Right renal pelvis (tissue), 4 donors: ENCODE measurements at places on chromosomes 12 and 14. TPM values are rescaled to one million over a fixed set of nuclear protein-coding genes. Genes with fewer than 3 reads are reported as not detected.

OVCH1 gene
- 0.41 TPM for polyA plus RNA-seq

NYNRIN gene
- polyA plus RNA-seq = 48.0 TPM

DNAI7 gene
- 7.2 TPM for polyA plus RNA-seq

RD3L gene
- not detected for polyA plus RNA-seq

KCNA1 gene
- 0.36 TPM for polyA plus RNA-seq

WNT1 gene
- not detected for polyA plus RNA-seq

PPP1R13B gene
- polyA plus RNA-seq = 39.1 TPM

ABCC9 gene
- 22.9 TPM for polyA plus RNA-seq

LHX5 gene
- polyA plus RNA-seq = not detected

IGFBP6 gene
- polyA plus RNA-seq = 11.0 TPM

SLC7A8 gene
- polyA plus RNA-seq = 96.3 TPM

SERPINA12 gene
- polyA plus RNA-seq = 0.44 TPM

LACRT gene
- polyA plus RNA-seq = not detected

ASB2 gene
- polyA plus RNA-seq = 0.30 TPM

IAPP gene
- not detected for polyA plus RNA-seq

SSPN gene
- 15.1 TPM for polyA plus RNA-seq

DNA sequence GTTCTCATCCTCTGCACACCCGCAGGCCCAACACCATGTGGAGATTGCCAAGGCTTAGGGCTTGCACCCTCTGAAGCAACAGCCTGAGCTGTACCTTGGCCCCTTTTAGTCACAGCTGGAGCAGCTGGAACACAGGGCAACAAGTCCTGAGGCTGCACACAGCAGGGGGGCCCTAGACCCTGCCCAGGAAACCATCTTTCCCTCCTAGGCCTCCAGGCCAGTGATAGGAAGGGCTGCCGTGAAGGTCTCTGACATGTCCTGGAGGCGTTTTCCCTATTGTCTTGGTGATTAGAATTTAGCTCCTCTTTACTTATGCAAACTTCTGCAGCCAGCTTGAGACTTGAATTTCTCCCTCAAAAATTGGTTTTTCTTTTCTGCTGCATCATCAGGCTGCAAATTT, 373.5 kb upstream of the CLEC14A start:
- no peak for DNase-seq

- no peak for DNase-seq
Observed at GRCh38 chr14:69055125-69055524, 76.0 kb upstream of the ACTN1 start.

DNA sequence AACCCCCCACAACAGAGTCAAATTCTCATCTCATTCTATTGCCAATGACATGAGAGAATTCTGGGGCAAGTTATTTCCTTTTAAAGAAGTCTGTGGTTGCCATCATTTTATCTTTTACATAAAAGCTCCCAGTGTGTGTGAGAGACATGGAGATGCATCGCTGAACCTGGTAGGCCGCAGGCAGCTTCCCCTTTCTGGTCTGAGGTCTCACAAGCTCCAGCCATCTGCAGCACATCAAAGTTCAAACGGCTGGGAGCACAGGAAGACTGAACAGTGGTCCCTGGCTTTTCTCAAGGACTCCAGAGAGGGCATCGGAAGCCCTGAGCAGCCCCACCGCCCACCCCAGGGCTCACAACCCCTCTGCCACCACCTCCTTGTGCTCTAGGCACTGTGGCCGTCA, 141.7 kb downstream of the RIMBP2 start:
- no peak for DNase-seq

GRCh38 chr12:104279164-104279563, 24.4 kb upstream of the EID3 start:
- DNase-seq = no peak

- no peak for DNase-seq
Observed at GRCh38 chr12:107951024-107951423, 176.5 kb downstream of the ASCL4 start.

GRCh38 chr12:98332642-98333041, 182.7 kb upstream of the TMPO start:
- DNase-seq = no peak

DNA sequence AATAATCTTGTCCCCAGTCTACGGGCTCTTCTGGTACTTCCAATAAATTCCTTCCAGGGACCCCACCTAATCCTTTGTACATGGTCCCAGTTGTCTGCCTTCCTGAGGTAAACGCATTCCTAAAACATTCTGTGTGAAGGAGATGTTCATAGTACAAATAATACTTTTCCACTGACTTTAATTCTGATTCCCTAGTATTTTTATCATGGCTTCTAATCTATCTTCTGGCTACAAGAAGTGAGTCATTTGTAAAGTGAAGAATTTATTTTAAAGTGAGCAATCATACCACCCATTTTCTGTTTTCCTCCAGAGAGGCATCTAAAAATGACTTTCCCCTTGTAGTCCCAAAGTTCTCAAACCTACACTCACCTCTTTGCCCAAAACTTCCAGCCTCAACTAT, 65.9 kb upstream of the NUDT4 start:
- no peak for DNase-seq

DNA sequence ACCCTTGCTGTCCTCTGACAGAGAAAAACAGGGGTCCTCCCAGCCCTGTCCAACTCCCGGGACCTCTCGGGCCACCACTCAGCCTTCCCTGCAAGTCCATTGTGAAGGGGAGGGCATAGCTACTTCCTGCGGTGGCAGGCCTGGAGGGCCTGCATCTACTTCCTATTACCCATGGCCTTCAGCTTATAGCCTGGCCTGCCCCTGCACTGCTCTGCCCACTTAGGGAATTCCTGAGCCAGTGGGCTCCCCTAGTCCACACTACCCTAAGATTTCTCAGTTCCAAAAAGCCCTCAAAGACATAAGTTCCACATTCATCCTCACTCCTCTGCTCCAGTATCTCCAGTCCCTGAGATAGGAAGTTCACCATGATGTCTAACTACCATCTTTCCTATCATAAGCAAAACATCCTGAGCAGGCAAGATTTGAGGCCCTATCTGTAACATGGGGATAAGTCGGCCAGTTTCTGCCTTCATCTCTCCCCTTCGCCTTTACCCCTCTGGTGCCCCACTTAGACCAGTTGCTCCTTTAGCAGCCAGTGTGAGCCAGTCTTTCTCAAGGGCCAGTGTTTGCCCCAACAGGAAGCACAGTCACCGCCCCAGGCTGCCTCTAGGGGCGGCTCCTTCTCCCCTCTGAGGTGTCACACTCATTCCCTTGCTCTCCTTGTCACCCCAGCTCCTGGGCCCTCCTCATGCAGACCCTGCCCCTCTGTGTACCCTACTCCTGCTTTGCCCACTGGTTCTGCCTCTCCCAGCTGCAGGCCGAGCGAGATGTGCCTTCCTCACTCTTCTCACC, 10.9 kb downstream of the HDAC7 start:
- DNase-seq = no peak

GRCh38 chr12:116000252-116000651, 277.2 kb downstream of the MED13L start:
- DNase-seq = no peak

DNA sequence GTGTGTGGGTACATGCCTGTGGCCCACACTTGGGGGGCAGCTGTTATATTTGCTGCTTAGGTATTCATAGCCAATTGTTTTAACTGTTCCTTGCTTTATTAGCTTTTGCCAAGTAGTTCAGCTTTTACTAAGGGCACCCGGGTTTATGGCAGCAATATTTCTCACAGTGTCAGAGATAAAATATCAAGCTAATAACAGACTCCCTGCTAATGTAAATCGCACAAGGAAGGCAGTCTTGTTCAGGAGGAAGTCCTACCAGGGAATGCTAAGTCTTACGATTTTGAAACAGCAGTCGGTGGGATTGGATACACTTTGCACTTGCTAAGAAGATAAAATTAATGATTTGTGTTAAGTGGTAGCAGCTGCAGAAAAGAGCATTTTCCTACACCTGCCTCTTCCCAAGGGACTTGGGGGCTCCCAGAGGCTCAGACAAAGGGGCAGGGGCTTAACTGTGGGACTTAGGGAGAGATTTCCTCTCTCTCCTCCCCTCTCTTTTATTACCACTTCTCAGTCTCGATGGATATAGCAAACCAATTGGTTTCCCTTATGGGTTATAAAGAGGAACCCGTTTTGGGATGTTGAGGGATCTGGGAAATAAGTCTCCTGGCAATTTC, 175.1 kb downstream of the NRXN3 start:
- DNase-seq = no peak

- DNase-seq = no peak
Observed at GRCh38 chr14:22508662-22509035, 80.4 kb downstream of the DAD1 start.

DNA sequence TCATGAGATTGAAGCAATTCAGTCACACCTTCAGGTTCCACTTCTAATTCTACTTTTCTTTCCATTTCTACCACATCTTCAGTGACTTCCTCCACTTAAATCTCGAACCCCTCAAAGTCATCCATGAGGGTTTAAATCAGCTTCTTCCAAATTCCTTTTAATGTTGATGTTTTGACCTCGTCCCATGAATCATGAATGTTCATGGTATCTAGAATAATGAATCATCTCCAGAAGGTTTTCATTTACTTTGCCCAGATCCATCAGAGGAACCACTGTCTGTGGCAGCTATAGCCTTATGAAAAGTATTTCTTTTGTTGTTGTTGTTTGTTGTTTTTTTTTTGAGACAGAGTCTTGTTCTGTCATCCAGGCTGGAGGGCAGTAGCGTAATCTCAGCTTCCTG, 7.6 kb downstream of the RXYLT1 start:
- no peak for DNase-seq

- no peak for DNase-seq
Observed at GRCh38 chr12:31000751-31001150, 72.9 kb upstream of the DDX11 start.

- DNase-seq = no peak
Observed at GRCh38 chr14:33611405-33612196, 339.3 kb downstream of the EGLN3 start.

DNA sequence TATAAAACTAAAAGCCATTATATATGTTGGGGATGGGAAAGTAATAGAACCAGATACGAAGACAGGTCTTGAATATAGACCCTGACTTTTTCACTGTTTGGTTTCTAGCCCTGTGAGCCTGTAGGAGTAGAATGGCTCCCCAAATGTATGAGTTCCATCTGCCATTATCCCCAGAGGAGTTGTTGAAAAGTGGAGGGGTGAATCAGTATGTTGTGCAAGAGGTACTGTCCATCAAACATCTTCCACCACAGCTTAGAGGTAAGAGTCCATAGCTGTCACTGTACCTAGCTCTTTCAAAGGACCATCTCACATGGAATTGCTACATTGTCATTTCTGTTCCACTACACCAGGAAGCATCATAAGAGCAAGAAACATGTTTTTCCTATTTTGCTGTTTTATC, 1.1 kb downstream of the NCAPD2 start:
- no peak for DNase-seq

GRCh38 chr12:60494244-60494643, 898.4 kb downstream of the SLC16A7 start:
- no peak for DNase-seq

GRCh38 chr12:33718631-33719030, 279.0 kb upstream of the SYT10 start:
- no peak for DNase-seq

DNA sequence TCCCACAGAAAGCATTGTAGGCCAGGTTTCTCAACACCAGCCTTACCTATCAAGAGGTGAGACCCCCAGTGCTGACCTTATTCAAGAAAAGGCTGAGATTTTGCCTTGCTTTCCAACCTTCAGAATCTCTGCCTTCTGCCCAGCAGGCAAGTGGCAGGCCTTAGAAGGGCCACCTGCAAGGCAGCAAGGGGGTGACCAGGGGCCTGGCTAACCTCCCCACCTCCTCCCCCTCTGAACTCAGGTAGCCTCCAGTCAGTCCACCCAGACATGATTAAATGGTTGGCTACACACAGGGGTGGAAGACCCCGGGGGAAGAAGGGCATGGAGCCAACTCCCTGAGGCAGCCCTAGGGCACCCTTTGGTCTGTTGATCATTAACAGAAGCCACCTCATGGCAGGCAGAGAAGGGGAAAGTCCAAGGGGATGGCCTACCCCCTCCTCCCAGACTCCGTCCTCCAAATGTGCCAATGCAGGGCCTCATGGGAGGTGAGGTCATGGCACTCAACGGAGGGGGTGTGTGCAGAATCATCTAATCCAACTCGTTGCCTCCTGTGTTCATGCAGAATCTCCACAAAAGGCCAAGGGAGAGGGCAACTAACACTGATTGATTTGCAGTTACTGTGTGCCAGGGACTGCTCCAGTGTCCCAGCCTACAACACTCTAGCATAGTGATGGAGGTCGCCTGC, 8.5 kb downstream of the ZFP36L1 start:
- DNase-seq = no peak

- DNase-seq = peak; percentile 23
Observed at GRCh38 chr14:90091393-90091792, 29.6 kb downstream of the KCNK13 start.

DNA sequence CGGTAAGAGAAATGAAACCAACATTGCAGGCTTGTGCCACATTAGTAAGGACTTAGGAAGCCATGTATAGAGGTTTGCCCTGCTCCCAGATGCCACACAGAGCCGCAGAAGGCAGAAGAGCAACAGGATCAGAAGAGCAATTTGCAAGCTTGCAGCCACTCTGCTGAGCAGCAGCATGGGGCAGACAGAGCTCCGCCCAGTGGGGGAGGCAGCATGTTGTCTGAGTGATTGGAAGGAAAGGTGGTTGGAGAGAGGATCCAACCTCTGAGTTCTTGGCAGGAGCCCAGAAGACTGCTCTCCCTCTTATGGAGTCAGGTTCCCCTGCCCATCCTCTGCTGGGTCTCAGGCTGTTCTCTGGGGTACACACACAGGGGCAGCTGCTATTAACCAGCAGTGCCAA, 2.3 kb upstream of the KRT6A start:
- DNase-seq = no peak

DNA sequence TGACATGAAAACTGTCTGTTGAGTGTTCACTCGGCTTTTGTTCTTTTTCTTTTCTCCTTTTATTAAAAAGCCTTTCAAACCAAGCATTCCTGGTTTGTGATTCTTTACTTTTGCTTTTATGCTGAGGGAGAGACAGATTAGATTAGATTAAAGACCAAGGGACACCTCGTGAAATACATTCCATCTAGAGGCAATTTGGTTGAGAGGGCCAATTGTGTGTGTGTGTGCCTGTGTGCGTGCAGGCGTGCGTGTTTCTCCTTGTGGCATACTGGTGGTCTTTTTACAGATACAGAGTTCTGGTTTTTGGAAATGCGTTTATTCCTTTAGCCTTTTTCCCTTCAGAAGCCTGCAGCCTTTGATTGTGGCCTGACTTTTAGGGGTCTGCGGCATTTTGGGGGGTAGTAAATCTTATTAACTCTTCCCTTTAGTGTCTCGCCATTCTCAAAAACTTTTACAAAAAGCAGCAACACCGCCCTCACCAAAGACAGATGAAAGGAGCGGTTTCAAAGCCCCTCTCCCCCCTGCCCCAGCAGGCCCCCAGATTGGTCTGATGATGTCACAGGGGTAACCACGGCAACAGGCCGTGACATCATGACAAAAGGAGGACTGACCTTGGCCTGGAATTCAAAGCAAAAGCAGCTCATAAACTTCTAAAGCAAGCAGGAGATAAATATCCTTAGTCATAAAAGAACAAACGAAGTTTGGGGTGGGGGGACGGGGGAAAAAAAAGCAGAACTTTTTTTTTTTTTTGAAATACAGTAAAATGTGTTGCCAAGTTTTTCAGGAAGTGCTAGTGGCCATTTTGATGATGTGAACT, 84.1 kb upstream of the TBX3 start:
- DNase-seq = no peak
